Fibroblast of villous mesenchyme (primary cell): ENCODE measurements at places on chromosomes 7 and 10.

DNA sequence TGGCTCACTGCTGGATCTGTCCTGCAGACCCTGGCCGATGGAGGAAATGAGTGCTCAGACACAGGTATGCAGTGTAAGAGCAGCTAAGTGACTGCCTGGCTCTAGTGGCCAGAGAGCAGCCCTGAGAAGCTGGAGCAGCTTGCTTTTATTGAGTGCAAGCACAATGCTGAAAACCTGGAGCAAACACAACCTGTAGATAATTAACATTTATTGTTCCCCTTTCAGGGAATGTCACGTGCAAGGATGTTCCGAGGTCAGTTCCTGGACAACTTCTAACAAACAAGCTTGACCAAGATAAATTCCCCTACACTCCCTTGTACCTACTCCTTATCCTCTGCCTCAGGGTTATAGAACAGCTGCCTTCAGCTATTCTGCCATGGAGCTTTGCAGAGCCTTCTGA is 31.3 kb downstream of the DDC start:
- no peak for DNase-seq

GRCh38 chr10:43890124-43890523 is 241.4 kb upstream of the ZNF32 start:
- DNase-seq, result peak; percentile 36

DNA sequence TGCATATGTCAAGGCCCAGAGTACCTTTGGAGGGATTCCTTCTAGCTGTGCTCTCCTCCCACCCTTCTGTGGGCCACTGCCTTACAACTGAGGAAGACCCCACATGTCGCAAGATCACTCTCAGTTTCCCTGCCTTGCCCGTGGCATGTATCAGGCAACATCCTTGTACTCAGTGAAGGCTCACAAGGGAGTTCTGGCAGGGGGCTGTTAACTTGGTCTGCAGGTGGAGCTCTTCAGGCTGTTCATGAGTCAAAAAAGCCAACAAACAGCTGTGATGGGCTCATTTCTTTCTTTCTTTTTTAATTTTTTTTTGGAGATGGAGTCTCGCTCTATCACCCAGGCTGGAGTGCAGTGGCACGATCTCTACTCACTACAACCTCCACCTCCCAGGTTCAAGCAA is 513.0 kb upstream of the ANKRD30A start:
- DNase-seq, result no peak

DNA sequence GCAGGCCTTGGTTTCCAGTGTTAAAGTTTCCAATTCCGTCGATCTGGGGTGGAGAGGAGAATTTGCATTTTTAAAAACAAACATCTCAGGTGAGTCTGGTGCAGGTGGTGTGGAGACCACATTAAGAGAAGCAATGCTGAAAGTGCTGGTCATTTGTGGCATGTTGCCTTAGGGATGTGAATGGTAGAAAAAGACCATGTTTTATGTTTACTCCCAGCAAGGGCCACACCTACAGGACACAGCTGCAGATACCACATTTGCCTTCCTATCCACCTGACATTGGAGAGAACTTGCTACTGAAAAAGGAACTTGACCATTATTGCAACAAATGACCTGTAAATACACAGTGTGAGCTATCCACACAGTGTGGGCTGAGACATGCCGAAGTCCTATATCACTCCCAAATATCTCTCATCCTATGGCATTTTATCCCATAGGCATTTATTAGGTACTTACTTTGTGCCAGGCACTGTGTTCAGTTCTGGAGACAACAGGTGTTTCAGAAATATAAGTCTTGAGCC is 183.1 kb downstream of the NRP1 start:
- no peak for DNase-seq

GRCh38 chr7:156656598-156656997 is 16.0 kb downstream of the RNF32 start:
- DNase-seq, result no peak

DNA sequence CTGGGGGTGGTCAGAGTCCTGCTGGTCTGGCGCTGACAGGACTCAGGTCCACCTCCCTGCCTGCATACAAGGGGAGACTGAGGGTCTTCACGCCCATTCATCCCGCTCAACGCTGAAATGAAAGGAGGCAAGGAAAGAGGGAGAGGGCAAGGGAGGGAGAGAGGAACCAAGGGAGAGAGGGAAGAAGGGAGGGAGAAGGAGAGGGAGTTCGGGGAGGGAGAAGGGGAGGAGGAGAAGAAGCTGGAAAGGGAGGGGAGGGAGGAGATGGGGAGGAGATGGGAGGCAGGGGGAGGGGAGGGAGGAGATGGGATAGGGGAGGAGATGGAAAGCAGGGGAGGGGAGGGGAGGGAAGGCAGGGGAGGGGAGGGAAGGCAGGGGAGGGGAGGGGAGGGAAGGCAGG is 69.4 kb upstream of the INPP5A start:
- no peak for DNase-seq

- no peak for DNase-seq
Observed at GRCh38 chr7:35316549-35316948, 62.6 kb upstream of the TBX20 start.

DNA sequence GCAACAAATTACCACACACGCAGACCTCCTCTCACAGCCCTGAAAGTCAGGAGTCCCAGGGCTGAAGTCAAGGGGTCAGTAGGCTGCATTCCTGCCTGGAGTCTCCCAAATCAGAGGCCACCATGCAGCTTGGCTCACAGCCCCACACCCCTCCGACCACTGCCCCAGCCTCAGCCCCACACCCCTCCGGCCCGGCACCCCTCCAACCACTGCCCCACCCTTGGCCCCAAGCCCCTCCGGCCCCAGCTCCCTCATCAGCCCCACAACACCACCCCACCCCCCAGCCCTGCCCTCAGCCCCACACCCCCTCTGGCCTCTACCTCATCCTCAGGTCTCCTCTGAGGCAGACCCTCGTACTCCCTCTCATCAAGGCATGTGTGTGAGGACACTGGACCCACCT is 85.7 kb downstream of the DIP2C start:
- no peak for DNase-seq

DNA sequence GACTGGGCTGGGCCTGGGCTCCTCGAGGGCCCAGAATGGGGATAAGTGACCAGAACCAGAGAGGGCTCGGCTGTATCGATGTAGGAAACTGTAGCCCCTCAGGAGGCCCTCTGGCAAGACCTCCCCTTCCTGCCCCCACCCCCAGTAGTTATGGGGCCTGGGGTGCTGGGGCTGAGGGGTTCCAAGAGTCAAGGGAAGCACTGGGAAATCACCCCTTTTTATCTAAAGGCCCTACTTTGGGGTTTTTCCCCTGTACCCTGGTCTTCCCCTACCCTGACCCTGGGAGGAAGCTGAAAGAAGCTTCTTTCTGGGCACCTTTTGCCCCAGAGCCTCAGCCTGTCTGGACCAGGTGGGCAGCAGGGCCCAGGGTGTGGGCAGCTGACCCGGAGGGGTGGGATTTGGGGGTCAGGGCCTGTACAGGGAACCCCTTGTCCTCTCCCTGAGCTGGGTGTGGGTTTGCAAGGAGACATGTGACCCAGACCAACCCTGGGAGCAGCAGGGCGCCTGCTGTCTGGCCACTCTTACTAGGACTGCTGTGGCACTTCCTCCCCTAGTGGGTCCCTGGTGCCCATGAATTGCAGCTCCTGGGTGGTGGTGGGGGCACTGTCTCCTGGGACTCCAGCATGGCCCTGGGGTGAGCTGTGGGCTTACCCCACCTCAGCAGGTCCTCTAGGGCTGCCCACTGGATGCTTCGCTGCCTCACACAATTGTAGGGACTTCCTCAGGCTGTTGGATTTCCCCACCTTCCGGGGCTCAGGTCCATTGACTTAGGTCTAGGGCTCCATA is 1.5 kb downstream of the IRF5 start:
- no peak for DNase-seq

- no peak for DNase-seq
Observed at GRCh38 chr10:49165821-49166483, 22.2 kb downstream of the TMEM273 start.

GRCh38 chr7:90563286-90563685 is 32.8 kb upstream of the CDK14 start:
- peak; percentile 31 for DNase-seq

GRCh38 chr7:155969192-155969929 is 157.1 kb upstream of the SHH start:
- no peak for DNase-seq

- DNase-seq, result no peak
Observed at GRCh38 chr7:150838965-150839650, 13.2 kb upstream of the AOC1 start.

- DNase-seq, result peak; percentile 12
Observed at GRCh38 chr7:69782917-69783684, 184.8 kb downstream of the AUTS2 start.
